ENCODE measurements at places on chromosomes 12 and 14.

- DNase-seq = no peak
These were observed at the start of gene RAB15 for GRCh38 chr14:64971943-64972791. Gene RAB15, minus strand, starts transcription at chr14:64972336. Its CDS starts 260 bp downstream, at chr14:64972076.

DNA sequence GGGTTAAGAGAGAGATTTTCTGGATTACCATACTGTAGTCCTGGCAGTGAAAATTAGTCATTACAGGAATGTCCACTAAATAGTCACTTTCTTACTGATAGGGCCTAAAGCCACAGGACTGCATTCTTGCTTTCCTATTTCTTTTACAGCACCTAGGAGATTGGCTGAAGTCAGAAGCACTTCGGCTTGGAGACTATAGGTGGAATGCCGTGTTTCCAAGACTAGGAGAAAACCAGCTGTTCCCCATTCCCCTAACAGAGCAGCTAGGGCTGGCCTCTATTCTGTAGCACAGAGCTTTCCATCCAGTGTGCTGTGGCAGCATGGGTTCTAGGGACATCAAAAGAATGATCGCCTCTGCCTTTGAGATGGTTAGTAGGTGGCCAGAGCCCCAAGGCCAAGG is 15.1 kb downstream of the PIGH start:
- DNase-seq = no peak

- DNase-seq = no peak
These were observed 15.0 kb upstream of the NR2C1 start for GRCh38 chr12:95088379-95088778.

DNA sequence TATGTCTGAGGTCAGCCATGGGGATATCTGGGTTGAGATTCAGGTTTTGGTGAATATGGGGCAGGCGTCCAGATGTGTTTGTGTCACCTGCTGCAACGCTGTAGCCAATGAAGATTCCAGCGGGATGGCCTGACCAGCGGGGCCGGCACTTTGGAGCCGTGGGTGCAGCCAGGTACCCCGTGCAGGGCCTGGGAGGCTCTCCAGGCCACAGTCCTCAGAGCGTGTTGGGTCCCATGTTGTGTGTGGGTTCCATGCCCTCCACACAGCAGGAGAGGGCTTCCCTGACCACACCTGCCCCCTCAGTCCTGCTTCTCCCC is 2.8 kb upstream of the TEX22 start:
- DNase-seq = no peak

GRCh38 chr12:65941388-65941787 is 117.1 kb downstream of the HMGA2 start:
- DNase-seq = peak; percentile 91

DNA sequence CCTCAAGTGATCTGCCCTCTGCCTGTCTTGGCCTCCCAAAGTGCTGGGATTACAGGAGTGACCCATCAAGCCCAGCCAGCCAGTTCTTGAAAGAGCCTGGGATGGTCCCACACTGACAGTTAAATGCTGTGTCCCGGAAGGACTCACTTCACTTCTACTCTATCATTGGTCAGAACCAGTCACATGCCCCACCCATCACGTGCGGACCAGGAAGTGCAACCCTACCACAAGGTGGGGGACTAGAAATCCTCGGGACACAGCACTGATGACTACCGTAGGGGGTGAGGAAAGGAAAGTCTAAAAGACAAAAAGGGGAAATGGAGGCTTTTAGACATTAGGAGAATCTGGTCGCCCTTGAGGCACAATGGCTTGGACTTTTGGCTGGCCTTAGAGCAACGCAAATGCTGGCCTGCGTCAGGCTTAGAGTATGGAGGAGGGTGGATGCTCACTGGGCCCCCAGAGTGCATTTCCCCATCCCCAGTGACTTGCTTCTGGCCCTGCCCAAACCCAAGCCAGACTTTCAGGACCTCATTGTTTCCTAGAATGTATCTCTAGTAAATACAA is 207.7 kb downstream of the TTC8 start:
- no peak for DNase-seq

DNA sequence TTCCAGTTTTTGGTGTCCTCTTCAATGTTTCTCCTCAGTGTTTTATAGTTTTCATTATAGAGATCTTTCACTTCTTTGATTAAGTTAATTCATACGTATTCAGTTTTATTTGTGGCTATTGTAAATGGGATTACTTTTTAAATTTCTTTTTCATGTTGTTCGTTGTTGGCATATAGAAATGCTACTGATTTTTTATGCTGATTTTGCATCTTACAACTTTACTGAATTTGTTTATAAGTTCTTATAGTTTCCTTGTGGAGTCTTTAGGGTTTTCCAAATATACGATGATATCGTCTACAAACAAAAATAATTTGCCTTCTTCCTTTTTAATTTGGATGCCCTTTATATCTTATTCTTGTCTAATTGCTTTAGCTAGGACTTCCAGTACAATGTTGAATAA is 9.7 kb upstream of the SDR9C7 start:
- no peak for DNase-seq

- no peak for DNase-seq
These were observed 14.0 kb downstream of the NFATC4 start for GRCh38 chr14:24382064-24382371.

DNA sequence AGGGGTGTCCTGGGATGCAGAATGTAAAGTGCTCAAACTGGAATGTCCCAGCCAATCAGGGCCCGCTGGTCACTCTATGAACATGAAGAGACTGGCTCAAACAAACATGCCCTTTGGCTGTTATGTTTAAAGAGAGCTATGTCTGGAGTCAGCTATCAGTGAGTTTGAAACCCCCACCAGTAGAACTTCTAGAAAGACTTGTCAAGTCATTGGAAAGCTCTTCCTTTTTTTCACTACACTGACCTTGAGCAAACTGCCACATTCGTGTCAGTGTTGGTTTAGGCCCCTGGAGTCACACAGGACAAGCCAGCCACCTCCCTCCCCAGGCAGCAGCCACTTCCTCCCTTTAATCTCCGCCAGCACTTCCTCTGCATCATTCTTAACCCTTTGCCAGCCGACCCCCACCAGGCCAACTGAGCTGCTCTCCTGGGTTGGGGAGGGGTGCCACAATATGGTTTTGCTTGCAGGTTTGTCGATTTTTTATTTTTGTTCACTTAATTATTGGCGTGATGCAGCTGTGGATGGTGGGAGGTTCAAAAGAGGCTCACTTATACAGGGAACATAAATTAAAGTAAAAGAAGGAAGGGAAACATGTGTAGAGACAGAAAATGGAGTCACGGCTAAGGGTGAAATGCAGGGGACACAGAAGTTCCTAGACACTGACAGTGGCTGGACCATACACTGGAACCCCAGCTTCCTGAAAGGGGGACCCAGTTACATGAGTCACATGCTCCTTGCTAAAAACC is 25.3 kb downstream of the CMKLR1 start:
- no peak for DNase-seq

DNA sequence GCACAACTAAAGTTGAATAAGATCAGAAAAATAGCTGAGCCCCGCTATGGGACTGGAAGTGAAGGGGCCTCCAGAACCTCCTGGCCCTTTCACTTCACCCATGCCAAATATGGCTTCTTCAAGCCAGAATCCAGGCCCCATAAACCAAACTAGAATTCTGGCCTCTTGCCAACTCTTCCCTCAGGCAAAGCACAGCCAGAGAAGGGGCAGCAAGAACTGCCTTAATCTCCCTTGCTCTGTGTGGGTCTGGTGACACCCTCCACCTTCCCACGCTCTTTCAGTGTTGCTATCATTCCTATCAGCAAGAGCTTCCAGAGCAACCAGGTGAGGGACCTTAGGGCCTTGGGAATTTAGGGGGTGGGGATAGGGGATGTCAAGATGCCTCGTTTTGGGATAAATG is 3.1 kb upstream of the PNMA1 start:
- DNase-seq = no peak

GRCh38 chr14:28308734-28309133 is 457.9 kb upstream of the FOXG1 start:
- DNase-seq = no peak

- no peak for DNase-seq
These were observed 388.0 kb downstream of the VRK1 start for GRCh38 chr14:97185186-97185585.

DNA sequence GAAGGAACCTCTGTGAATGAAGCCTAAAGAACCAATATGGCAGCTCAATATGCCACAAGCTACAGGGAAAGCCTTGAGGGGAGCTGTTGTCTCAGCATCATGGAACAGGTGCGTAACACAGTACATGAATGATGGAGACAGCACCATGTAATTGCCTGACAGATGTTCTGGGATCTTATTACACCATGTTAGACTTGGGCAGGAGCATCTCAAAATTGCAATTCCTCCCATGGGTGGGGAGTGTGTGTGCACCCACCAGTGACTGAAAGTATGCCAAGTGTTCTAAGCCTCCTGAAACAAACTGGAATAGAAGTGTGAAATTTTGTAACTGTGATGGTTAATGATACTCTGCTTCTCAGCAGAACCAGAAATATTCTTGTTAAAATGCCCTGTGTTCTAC is 151.0 kb upstream of the SRRM4 start:
- no peak for DNase-seq

GRCh38 chr12:103664626-103665025 is 77.6 kb downstream of the STAB2 start:
- DNase-seq = no peak

GRCh38 chr12:27304856-27305255 is 27.8 kb upstream of the BMAL2 start:
- DNase-seq = no peak

GRCh38 chr12:32609966-32610365 is 69.1 kb upstream of the DNM1L start:
- no peak for DNase-seq

DNA sequence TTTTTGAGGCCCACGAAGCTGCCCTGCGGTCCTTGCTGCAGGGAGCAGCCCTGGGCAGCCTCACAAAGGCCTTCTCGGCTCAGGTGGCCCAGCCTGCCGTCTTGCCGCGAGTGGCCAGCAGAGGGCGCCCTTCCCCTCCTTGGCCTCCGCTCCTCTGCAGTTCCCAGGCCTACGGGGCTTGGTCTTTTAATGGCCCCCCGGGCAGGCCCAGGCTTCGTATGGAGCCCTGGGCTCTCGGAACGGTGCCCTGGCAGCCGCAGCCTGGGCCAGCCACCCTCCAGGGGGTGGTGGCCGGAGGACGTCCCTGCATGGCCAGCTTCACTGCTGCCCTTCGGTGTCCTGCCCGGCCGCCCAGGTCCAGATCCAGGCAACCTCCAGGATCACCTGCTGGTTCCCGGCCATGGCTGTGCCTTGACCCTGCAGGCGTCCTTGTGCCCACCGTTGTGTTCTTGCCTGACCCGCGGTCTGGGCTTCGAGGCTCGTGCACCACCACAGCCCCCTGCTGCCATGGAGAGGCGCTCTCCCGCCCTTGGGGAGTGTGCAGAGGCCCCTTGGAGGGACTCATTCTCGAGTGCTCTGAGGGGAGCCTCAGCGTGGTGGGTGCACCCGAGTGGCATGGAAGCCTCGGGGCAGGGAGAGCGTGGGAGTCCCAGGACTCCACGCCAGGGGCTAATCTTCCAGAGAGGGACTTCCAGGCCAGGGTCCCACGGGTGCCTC is 9.4 kb downstream of the ASPG start:
- peak; percentile 13 for DNase-seq

DNA sequence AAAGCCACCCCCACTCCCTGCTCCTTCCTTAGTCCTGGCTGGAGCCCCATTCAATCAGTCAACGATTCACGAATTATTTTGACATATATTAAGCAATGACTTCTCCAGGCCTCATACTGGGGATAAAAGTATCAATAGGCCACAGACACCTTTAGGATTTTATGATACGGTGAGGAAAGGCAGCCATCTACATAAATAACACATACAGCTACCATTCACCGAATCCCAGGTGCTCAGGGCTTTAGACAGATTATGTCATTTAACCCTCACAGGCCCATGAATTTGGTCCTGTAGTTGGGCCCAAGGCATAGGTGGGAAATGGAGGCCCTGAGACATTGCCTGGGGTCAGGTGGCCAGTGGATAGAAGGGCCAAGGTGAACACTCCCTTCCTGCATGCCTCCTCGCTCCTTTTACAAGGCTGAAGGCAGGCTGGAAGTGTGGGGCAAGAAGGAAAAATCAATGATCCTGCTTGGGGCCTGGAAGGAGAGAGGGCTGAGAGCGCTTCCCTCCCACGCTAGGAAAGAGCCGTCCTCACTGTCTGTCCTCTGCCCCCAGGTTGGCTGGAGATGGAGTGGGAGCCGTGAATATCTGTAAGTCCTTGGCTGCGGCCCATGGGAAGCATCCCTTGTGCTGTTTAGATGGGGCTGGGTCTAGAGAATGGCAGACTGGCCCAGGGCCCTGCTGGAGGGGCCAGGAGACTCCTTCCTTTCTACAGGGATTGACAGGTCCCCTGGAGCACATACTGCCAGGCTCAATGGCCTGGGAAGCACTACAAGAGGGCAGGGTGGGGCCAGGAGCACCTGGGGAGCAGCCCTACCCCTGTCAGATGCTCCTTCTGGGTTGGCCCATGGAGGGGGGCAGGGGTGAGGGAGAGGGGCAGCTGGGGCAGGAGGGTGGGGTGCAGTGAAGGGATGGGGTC is 14.8 kb downstream of the KRT7 start:
- no peak for DNase-seq

DNA sequence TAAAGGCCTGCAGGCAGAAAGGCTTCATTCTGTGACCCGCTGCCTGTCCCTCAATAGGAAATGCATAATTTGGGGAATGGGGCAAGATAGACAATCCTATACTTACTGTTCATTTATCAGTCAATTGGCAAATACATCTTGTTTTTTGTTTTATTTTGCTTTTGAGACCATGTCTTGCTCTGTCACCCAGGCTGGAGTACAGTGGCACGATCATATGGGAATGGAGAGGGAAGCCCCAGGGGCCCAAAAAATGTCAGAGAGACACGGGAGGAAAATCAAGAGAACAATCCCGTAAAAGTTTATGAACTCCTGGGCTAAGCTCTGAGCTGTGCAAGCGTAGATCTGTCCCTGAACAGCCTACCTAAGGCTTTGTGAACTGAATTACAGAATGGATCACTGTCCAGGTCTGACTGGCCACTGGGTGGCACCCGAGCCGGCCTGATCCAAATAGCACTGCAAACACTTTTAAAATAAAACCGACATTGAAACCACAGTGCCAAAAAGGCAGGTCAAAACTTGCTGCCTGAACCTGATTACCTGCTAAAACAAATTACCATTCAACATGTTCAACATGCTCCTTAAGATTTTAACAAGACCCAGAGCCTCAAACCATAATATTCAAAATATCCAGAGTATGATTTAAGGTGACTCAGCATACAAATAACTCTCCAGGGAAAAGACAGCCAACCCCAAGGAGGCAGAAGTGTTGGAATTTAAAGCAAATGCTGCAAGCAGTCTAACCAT is 11.8 kb downstream of the COPS7A start:
- DNase-seq = peak; percentile 59

DNA sequence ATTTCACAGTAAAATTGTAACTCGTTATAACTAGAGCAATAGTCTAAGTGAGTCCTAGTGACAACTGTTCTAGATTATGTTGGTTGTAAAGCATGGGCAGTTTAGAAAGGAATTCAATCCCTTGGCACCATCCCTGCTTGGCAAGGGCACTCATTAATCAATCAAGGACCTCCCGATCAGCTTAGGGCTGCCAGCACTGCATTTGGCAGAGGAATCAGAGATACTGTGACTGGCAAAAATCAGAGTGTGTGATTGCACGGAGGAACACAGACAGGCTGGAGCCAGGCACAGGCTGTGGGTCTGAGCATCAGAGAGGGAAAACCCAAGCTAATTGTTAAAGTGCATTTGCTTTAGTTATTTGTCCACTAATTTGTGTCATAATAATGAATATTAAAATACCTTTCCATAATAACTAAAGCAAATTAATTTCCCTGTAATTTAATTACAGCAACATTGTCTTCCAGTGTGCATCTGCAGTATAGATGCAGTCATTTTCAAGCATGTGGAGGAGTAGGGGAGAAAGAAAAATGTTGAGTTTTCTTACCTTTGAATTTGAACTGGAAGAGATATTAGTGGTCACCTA is 3.2 kb upstream of the EGLN3 start:
- DNase-seq = no peak

- no peak for DNase-seq
These were observed 13.0 kb upstream of the NUP107 start for GRCh38 chr12:68673788-68674187.

- DNase-seq = peak; percentile 92
These were observed 55.2 kb upstream of the CERS5 start for GRCh38 chr12:50222275-50222783.
